ENCODE measurements at places on chromosomes 2 and 18.

DNA sequence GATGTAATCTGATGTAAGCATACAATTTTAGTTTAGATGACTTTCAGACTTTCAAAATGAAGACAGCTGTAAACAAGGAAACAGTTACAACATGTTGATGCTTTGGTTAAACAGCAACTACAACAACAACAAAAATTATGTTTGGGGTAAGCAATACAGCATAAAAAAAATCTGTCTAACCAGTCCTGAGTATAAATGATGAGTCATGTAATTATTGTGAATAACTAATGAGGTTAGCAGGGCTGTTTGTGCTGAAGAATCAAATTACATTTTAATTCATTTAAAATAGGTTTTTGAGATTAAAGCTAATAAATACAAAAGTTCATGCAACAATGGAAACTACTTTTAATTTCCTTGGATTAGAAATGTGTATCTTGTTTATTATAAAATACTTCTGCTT, 266.9 kb downstream of the LRP1B start:
- no peak for DNase-seq

DNA sequence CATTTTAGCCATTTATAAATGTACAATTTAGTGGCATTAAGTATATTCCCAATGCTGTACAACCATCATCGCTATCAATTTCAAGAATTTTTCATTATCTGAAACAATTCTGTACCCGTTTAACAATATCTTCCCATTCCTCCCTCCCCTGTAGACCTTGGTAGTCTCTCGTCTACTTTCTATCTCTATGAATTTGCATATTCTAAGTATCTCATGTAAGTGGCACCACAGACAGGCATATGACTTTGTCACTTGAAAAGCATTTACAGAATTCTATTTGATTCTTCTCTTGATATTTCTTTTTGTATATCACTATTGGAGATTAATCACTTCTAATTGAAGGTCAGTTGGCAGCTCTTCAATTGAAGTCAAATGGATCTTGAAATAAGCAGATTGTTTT, 48.0 kb downstream of the CCDC138 start:
- no peak for DNase-seq

DNA sequence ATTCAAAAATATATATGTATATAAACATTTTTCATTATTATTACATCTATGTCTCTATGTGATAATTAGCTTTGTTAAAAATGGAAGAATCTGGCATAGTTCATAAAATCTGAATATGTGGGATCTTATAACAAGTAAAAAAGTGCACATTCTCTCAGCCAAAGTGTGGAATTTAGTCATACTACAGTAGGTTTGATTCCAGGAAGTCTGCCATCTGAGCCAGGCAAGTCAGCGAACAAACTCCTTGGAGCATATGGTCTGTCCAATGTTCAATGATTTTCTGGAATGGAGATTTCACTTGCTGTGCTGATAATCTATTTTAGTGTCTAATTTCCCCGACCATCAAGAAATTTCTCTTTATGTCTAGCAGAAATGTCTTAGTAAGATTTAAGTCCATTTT, 1033.2 kb upstream of the NXPH2 start:
- no peak for DNase-seq

DNA sequence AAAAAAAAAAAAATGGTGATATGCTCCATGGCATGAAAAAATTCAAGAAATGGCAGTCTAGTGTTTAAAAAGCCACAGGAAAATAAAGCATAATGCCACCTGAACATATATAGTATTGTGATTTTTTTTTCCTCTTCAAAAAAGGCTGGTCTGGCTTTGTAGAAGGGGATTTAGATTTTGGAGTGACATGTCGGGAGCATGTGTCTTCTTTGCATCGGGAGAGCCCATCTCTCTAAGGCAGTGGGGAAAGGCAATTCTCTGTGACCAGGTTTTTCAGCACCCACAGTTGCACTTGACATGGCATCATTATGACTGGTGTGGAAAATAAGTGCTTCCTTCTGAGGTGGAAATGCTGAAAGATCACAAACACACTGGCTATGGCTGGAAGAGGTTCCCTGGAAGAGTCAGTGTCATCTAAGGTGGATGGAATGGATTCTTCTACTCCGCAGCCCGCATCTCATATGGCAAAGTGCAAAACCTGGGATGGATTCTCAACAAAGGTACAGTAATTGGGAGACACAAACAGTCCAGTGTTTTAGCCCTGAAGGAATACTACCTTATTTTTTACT, 172.5 kb downstream of the AGAP1 start:
- DNase-seq: peak; percentile 83

DNA sequence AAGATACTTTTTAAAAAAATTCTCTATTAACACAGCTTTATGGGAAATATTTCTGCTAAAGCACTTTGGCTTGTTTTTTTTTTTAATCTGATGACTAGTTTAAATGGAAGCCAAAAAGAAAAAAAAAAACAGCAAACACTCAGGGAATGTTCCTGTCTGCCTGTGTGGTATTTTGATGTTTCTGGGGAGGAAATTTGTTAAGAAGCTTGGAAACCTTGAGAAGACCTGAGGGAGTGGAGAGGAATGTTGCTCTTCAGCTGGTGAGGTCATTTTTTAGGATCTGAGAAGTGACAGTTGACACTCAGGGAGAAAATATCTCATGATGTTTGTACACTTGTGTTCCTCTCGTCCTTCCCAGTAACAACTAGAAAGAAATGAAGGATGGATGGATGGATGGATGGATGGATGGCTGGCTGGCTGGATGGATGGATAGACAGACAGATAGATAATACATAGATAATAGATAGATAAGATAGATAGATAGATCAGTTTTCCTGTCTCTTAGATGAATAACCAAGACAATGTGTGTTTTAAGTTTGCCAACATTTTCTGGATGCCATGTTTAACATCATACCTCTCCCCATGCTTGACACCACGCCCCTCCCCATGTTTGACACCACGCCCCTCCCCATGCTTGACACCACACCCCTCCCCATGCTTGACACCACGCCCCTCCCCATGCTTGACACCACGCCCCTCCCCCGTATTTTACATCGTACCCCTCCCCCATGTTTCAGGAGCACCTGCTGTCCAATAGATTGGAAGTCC, 84.8 kb downstream of the CTIF start:
- DNase-seq: peak; percentile 85

DNA sequence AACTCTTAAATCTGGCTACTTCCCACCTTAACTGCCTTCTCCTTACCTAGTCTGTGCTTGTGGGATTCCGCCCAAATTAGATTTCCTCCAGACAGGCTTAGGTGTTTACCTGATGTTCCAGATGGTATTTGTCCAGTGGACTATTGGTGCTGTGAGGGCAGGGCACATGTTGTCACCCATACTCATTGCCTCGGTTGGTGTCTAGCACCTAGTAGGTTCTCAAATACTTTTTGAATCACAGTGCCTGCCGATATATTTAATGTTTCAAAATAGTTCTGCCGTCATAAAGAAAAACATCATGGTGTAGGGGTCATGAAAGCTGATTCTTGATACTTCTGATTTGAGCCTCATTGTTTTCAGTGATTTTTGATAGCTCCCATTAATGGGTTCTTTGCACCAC, 1.1 kb downstream of the SEPTIN2 start:
- DNase-seq: no peak

DNA sequence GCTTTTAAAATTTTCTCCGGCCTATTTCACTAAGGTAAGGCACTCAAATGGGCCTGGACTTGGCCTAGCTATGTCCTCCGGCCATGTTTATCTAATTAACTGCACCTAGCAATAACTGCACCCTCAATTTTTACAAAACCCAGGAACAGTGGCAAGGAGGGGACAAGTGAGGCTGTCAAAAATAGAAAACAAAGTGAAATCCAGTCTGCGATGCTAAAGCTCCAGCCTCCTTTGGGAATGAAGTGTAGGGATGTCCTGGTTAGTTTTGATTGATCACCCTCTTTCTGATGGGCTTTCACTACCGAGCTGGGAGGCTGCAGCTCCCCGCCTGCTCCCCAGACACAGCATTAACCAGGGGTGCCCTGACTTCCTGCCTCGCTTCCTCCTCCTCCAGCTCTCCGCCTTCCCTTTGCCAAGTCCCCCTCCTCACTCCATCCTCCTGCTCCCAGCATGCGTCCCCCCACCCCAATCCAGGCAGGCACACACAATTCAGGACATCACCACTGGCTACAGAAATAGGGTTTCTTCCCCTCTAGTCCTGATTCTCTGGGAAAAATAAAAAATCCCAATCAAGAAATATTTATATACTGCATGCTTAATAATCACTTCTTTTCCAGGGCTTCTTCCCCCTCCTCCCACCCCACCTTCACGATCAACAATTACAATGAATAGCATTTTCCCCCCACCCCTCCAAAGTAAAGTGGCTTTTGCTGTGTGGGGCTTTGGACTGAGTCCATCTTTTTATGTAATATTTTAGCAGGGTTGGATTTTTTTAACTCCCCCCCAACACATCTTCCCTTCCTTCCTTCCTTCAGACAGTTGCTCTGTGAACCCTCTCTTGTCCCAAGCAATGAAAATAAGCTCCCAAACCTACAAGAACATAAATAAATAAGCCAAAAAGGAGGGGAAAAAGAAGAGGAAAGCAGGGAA, 3.3 kb upstream of the POU3F3 start:
- DNase-seq: no peak

DNA sequence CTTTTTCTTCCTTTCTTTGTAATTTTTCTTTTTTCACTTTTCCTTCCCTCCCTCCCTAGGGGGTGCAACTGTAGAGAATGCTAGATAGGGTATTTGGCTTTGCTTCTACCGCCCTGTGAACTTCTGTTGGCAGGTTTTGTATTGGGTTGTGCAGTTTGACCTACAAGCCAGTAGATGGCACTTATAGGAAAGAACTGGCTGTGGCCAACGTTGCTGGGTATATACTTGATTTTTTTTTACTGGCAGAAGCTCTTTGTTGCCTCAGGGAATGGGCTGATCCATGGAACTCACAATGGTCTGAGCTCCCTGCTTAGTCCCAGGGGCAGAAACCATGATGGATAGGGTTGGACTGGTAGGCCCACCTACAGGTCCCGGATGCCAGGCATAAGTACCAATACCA, 1019.5 kb upstream of the LRRTM1 start:
- no peak for DNase-seq

DNA sequence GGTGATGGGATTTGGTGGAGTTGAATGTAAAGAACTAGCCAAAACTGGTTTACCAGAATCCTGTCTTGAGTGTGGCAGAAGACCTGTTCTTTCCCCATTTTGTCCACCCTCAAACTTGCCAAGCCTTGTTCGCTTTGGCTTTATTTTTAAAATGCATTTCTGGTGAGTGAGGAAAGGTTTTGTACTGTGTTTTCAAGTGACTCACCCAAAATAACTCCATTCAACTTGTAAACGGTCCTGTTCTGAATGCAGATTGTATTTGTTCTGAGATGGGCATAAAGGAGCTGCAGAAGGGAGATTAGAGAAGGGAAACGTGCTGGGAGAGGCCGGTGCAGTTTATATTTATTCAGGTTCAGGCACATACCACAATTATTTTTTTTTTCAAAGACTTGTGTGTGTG, 5.3 kb upstream of the ITPRID2 start:
- DNase-seq: no peak

GRCh38 chr2:113175042-113175628, 1.4 kb downstream of the PSD4 start:
- no peak for DNase-seq

Data from GM04503 (cell line).